DMS79 treated with DMSO at 0.1 percent for 48 hours (cell line): ENCODE measurements at places on chromosomes 12 and 14.

GRCh38 chr12:50952510-50952909 is at the start of gene HIGD1C:
HIGD1C (plus strand) TSS chr12:50952544; CDS start chr12:50953999, 1,455 bp downstream.
- no peak for DNase-seq

DNA sequence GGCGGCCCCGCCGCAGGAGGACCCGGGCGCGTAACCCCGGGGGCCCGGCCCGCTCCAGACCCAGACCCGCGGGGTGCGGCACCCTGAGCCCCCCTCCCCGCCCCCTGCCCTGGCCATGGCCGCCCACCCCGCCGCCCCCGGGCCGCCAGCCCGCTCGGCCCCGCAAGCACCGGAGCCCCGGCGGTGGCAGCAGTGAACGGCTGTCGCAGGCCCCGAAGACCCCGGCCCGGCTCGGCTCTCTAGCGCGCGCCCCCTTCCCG is 221 bp downstream of the MARCHF9 start:
- no peak for DNase-seq

DNA sequence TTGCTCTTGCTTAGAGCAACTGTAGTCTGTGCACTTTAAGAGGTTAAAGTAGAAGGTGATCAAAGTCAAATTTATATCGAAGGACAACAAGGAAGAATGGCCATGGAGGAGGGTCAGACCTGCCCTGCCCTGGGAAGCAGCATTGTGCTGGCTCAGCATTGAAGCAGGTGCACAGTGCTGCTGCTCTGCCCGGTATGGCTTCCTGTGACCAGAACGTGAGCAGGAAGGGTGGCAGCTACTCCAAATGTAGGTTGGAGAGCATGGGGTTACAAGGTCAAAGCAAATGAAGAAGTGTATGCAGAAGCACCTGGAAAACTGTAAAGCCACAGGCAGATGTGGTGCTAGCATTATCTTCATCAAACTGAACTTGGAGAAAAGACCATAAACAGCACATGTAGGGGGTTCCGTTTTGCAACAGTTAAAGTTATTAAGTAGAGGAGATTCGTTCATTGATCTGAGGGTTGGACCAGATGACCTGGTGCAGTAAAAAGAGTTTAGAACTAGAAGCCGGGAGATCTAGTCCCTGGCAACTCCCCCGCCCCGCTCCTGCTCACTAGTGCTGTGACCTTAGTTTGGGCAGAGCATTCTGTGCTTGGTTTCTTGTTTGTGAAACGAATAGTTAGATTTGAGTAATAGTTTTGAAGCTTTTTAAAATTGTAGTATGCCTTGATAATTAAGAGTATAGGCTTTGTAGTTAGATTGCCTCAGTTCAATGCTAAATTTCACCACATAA is 84.2 kb downstream of the SCN8A start:
- no peak for DNase-seq

- no peak for DNase-seq
Observed at GRCh38 chr12:114266536-114266935, 139.4 kb downstream of the TBX5 start.

- no peak for DNase-seq
Observed at GRCh38 chr14:24417832-24418491, 11.5 kb downstream of the CBLN3 start.

- no peak for DNase-seq
Observed at GRCh38 chr12:3190101-3190500, 112.9 kb downstream of the TSPAN9 start.
